Urothelium cell line (cell line): ENCODE measurements at places on chromosomes 1 and 21.

- DNase-seq = no peak
Measured at GRCh38 chr1:76725864-76726619, 141.2 kb upstream of the ST6GALNAC5 start.

DNA sequence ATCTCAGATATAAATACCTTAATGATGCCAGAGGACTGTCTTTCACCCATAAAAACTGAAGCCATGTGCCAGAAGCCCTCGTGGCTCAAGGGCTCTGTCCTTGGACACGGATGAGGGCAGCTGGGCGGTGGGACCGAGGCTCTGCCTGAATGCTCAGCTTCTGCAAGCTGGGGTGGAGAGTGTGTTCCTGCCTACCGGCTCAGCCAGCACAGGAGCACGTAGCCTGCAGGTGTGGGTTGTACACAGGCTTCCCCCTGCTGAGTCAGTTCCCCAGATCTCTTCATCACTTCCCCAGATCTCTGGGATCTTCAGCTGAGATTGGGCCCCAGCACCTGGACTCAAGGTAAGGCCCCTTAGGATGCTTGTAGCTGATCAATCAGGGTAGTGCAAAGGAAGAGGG, 15.4 kb downstream of the KCNJ15 start:
- DNase-seq = no peak

DNA sequence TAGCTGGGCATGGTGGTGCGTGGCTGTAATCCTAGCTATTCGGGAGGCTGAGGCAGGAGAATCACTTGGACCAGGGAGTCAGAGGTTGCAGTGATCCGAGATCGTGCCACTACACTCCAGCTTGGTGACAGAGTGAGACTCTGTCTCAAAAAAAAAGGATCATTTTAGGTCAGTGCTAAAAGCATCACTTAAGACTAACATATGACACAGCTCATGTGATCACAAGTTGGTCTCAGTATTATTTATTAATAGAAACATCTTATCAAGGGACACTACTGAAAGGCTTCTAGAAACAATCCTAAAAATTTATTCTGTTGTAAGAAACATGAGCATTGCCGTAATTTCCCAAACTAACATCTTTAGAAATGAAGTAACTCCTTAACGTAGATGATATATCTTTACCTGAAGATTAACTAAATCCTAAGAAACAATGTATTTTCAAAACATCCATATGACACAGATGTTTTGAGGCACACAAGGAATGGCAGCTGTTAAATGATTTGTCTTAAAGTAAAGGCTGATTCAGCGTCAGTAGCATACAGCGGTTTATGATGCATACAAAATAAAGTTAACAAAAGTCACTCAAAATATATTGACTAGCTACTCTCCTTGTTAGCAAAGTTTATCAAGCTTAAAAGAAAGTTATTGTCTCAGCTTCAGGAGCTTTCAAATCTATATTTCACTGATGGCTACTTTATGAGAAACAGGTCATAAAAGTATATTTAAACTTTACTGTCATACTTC, 2.6 kb downstream of the NIBAN1 start:
- DNase-seq = no peak

GRCh38 chr1:223770621-223771315, 58.4 kb downstream of the CAPN2 start:
- no peak for DNase-seq

DNA sequence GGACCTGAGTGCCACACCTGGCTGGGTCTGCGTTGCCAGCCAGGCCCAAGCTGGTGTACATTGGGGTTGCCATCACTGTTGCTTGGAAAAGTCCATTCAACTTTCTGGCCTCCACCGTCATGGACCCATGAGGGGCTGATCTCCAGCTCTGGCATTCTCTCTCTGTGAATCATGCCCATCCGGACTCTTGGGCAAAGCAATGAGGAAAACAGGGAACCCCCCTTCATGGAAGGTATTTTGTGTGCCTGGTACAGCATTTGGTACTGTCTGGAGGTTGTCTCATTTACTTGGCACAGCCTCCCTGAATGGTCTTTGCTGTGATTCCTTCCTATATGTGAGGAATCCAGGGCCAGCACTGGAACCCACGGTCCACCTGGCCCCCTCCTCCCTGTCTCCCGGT, 99.4 kb downstream of the FOXD2 start:
- no peak for DNase-seq

- peak; percentile 85 for DNase-seq
Measured at GRCh38 chr1:54407404-54408146, 1.4 kb upstream of the SSBP3 start.

GRCh38 chr1:161185282-161185682, 8.0 kb upstream of the B4GALT3 start:
- no peak for DNase-seq

GRCh38 chr1:116465845-116466685, 93.0 kb downstream of the ATP1A1 start:
- no peak for DNase-seq

DNA sequence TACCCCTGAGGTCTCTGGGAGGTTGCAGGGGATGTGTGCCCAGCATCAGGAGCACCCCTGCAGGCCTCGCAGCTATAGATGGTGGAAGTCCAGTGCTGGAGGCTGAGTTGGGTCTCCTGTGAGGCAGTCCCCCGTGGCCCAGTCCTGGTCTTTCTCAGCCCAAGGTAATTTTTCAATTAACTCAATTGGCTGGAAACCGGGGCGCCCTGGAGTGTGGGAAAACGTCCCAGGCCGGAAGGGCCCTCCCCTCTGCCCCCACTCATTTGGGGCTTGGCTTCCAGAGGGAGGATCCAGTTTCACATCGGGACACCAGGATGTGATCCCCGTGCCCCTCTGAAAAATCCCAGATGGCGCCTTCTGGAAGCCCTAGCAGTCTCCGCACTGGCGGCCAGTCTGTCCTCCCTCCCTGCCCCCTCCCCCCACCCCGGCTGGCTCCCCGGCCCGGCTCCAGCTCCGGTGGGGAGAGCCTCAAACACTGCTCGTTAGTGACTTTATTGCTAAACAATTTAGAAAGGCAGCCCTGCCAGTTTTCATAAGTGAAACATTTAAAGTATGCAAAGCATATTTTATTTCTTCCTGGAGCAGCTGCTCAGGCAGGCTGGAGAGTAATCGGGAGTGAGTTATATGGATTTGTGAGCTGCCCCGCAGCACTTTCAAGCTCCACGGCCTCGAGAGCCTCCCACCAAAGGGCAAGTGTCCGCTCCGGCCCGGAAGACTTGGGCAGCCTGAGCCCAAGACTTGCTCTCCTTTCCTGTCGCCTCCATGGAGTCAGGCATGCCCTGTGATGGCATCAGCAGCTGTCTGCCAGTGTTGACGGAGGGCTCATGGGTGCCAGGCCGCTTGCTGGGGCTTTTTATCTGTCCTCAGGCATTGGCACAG, 208.2 kb upstream of the TMEM51 start:
- peak; percentile 37 for DNase-seq

DNA sequence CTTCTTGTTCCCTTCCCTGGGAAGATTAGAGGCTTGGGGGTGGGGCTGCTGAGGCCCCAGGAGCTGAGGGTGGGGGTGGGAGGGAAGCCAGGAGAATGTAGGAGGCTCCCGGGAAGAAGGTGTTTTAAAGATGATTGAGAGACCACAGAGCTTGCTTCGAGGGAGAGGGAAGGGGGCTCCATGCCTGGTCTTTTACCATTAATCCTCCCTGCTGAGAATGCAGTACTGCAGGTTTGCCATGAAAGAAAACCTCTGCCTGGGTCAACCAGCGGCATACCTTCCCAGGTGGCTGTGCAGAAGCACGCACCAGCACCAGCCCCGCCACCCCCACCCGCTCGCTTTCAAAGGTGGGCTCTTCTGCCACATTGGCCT, 15.4 kb downstream of the ABCA4 start:
- no peak for DNase-seq

DNA sequence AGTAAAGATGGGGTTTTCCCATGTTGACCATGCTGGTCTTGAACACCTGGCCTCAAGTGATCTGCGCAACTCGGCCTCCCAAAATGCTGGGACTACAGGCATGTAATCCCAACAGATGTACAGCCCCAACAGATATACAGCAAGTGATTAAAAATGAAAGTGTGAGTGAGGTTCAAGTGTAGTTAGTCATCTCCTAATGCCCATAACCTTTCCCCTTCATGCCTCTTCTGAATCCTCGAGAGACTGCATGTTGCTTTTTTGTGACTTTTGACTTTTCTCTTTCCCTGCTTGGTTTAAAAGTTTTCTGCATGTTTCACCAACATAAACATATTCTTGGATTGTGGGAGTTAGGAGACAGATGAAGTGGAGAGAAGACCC, 31.2 kb downstream of the KCNK2 start:
- DNase-seq = no peak

GRCh38 chr21:41953831-41954653, at the start of gene C2CD2:
Gene C2CD2 (minus strand): TSS chr21:41954018. CDS start chr21:41953648, 370 bp downstream.
- DNase-seq = peak; percentile 69

GRCh38 chr1:41558761-41559171, 74.3 kb upstream of the EDN2 start:
- DNase-seq = no peak

DNA sequence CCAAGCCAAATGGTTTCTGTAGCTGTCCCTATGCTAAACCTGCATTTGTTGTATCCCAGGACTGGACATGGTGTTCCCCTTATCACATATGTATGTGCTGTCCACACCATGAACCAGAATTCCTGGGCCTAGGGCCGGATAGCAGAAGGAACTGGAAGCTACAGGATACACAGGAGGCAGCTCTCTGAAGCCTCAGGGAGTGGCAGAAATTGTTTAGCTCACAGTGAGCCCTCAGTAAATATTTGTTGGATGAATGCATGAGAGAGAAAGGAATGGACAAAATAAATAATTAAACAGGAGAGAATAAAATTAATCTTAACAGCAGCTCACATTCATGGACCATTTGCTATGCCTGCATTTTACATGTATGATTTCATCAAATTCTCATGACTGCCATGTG, 2.1 kb downstream of the NIPAL3 start:
- DNase-seq = no peak

DNA sequence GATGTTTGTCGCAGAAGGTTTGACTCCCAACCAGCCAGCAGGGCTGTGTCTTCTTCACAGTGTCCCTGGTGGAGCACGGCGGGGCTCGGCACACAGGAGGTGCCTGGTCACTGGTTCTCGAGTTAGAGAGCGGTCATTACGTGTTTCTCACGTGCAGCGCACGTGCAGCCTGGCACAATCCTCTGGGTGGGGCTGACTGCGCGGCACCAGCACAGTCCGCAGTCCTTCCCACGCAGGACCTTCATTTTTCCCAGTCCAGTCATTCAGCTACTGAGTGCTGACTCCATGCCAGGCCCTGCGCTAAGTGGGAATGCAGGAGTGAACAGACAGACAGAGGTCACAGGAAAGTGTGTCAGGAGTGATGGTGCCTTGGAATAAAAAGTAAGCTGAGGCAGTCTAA, 46.2 kb upstream of the GPR153 start:
- no peak for DNase-seq

DNA sequence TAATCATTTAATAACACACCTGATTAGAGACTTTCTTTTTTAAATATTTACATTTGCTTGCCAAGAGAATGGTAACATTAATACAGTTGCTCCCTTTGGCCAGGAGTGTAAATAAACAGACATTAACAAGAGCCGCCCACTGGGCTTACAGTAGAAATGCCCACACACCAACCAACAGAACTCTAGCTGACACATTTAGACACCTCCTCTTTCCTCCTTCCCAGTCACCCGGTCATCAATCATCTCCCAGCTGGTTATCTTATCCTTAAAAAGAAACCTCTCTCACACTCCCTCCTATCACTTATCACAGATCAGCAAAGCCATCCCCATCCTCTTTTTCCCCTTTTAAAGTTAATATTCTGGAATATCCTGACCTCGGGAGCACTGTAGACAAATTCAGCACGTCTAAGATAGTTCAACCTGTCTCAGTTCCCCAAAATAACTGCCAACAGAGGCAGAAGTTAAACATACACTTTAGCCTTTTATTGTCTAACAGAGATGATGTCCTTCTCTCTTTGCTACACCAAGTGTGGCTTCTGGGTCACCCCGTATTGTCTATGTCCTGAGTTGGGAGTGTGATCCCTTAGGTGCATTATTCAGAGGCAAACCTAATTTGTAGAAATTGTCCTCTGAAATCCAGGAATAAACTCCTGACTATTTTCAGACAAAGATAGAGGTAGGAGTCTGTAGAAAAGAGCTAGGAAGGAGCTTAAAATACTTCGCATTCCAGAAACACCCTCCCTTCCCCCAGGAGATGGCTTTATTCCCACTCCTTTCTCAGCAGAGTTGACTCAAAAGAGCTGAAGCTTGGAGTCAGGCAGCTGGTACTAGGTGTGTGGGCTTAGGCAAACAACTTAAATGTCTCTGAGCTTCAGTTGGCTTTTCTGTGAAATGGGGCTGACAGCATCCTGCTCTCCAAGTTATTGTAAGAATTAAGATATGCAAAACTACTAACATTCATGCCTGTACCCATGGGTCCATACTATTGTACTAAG, 8.8 kb downstream of the MYCL start:
- peak; percentile 83 for DNase-seq

GRCh38 chr1:172650474-172651193, 8.3 kb upstream of the FASLG start:
- no peak for DNase-seq

- no peak for DNase-seq
Measured at GRCh38 chr1:65434255-65434654, 13.8 kb downstream of the LEPR start.

GRCh38 chr1:10599194-10599861, 124.6 kb downstream of the PEX14 start:
- peak; percentile 67 for DNase-seq

DNA sequence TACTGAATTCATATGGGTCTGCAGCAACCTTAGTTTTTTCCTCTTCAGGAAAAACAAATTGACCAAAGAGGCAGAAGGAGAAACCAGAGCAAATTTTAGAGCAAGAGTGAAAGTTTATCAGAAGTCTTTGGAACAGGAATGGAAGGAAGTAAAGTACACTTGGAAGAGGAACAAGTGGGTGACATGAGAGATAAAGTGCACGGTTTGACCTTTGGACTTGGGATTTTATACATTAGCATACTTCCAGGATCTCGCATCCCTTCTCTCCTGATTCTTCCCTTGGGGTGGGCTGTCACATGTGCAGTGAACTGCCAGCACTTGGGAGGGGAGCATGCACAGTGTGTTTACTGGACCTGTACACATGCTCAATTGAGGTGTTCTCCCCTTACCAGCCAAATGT, 754.8 kb upstream of the ADAMTS5 start:
- DNase-seq = no peak

- no peak for DNase-seq
Measured at GRCh38 chr1:165675794-165676193, 22.6 kb downstream of the ALDH9A1 start.

GRCh38 chr1:232464325-232464724, 165.6 kb downstream of the SIPA1L2 start:
- no peak for DNase-seq

- peak; percentile 6 for DNase-seq
Measured at GRCh38 chr1:220544901-220545303, 17.0 kb downstream of the MARK1 start.
